ENCODE measurements at places on chromosomes 7 and 10.

GRCh38 chr10:7797582-7797981, 9.6 kb downstream of the ATP5F1C start:
- no peak for DNase-seq

- DNase-seq: no peak
Measured at GRCh38 chr10:21496343-21497176, 28.9 kb downstream of the SKIDA1 start.

GRCh38 chr7:97466999-97467740, 264.7 kb upstream of the TAC1 start:
- DNase-seq: no peak

GRCh38 chr7:131819891-131820290, 263.5 kb upstream of the PODXL start:
- DNase-seq: no peak

DNA sequence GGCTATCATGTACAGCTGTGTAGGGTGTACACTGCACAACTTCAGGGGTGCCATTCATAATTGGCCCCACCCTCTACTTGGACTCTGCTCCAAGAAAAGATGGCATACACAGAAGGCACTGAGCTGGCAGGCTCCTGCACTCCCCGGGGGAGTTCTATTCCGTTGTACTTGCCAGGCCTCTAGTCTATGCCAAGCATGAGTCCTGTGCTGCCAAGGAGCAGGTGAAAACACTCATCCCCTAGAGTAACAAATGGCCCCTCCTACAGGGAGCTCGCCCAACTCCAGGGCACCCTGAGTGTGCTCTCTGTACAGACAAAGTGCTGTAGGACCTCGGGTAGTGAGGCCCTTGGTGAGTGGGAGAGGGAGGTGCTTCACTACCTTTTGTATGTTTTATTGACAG, 127.2 kb downstream of the SLIT1 start:
- DNase-seq: no peak

- DNase-seq: no peak
Measured at GRCh38 chr10:27884185-27884641, 114.7 kb downstream of the ODAD2 start.

DNA sequence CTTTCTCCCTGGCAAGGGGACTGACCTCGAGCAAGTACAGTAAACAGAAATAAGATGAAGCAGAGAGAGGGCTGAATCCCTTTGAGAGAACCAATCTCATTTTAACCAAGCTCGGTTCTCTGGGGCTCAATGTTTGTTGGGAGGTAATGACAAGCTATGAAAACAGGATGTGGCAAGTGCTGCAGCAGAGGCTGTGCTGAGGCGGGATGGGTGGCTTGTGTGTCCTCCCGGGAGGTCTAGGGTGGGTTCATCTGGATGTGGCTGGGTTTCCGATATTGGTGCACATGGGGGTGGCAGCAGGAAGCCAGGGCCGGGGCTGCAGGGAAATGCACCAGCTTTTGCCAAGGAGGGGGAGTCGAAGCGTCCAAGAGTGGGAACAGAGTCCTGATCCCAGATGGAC, 84.5 kb downstream of the AOAH start:
- DNase-seq: no peak

DNA sequence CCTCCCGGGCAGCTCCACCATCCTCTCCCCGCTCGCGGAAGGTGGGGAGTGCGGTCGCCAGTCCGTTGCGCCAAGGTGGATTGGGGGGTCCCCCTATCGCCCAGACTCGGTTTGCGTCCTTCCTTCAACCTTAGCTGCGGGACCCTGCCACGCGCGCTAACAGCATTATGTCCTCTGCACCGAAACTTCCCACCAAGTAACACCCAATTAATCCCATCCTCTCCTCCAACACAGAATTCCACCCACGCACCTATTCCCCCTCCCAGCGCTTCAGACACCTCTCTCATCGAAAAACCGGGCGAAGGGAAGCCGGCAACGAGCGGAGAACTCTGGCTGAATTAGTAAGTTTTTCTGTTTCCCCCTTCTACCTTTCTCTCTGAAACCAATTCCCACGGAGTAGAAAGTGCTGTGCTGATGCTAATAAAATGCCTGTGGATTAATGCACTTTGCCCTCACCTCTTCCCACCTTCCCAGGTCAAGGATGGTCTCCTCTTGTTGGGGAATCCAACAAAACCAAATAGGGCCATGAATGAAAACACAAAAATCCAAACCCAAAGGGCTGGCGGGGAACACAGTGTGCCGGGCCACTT, 947 bp downstream of the HOXA3 start:
- DNase-seq: no peak

DNA sequence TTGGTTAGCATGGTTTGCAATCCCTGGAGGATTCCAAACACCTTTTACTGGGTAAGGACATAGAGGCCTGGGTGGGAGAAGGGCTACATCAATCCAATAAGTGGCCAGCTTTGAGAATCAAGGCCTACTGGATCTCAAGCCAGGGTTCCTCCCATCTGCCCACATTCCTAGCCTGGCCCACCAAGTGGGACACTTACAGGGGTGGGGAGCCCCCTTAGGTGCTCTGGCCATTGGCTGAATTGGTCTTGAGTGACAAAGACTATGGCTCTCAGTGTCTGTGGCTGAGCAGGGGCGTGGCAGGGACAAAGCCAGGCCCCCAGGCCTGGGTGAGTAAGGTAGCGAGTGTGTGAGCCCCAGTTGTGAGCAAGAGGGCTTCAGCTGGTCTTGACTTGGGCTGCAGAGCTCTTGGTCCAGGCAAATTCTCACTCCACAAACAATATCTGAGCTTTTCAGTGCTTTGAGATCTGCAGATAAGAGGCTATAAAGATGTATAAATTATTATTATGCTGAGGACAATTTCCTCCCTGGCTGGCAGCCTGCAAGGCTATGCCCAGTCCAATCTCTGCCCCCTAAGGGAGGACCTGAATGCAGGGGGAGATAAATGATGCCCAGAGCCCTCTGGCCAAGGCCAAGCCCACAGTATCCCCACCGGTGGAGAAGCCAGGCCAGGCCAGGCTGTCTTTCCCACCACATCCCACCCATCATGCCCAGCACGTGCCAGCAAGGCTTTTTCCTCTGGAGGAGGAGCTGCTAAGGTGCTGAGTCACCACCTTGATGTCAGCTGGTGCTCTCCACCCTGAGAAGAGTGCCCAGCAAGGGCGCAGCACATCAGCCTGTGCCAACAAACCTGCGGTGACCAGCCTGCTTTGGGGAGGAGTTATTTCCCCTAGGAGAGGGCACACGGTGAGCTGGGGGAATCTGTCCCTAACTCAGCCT, 80.7 kb upstream of the DUSP5 start:
- DNase-seq: no peak

DNA sequence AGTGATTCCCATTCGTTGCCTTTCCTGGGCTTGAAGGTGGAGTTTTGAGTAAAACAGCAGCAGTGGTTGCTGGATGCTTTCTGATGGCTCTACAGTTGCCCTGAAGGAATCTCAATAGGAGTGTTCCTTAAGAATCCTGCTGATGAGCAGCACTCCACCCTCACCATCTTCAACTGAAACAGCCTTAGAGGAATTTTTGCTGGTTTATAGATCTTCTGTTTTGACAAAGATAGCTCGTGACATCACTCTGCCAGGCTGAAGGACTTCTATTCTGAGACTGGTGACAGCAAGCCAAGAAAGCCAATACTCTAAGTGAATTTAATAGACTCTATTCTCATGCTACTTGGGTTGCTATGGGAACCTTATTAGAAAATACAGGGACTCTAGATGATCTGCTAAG, 1014.7 kb downstream of the NRG3 start:
- peak; percentile 18 for DNase-seq

DNA sequence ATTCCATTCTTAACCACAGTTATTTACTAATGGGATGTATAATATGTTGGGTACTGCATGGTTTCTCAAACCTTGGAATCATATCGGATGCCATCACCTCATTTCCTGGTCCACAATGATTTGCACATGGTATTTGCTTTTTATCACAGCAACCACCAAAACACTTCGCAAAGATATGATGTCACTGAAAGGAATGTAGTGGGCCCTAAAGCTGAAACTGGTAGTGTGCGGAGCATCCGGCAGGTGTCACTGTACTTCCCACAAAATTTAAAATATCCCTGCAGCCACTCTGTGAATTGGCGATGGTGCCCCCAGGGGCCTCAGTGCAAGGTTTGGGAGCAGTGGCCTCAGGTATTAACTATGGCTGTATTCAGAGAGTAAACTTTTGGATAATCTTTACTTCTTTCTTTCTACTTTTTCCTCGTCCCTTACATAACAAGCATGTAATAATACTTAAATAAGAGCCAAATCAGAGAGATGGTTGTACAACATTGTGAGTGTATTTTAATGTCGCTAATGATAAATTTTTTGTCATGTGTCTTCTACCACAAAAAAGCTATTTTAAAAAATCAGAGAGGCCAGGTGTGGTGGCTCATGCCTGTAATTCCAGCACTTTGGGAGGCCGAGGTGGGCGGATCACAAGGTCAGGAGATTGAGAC, 66.2 kb downstream of the FAM241B start:
- no peak for DNase-seq

GRCh38 chr10:72782649-72783330, 90.8 kb downstream of the MCU start:
- DNase-seq: no peak

DNA sequence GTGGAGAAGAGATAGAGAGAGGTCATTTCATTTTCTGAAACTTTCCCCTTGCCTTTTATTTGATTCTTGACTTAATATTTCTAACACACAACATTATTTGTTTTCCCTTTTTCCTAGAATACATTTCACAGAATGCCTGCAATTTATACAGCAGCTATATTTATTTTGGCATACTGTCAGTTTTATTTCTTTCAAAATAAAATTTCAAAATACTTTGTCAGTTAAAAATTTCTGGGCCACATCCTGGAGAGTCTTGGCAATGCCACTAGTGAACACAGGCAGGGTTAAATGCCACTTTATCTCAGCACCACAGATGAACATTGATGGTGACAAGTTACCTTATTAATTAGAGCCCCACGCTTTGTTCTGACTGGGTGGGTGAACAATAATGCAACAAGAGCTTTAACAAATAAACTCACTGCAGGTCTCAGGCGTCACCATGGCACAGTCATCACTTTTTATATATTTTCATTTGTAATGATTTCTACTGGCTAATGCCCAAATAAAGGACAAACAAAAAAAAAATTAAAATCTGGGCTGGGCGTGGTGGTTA, 494.0 kb downstream of the KIF20B start:
- DNase-seq: no peak

DNA sequence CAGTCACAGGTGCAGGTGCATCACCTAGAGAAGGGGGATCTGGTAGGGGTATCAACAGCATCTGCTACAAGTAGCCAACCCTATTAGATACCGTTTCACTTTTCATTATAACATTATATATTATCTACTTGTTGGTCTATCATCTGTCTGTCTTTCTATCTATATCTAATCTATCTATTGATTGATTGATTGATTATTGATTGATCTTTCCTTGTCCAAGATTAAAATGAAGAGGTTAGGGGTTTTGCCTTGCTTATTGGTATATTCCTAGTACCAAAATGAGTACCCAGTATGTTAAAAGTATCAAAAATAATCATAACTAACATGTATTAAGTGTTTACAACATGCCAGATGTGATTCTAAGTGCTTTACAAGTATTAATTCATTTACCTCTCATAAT, 121.5 kb downstream of the GPR158 start:
- DNase-seq: no peak

DNA sequence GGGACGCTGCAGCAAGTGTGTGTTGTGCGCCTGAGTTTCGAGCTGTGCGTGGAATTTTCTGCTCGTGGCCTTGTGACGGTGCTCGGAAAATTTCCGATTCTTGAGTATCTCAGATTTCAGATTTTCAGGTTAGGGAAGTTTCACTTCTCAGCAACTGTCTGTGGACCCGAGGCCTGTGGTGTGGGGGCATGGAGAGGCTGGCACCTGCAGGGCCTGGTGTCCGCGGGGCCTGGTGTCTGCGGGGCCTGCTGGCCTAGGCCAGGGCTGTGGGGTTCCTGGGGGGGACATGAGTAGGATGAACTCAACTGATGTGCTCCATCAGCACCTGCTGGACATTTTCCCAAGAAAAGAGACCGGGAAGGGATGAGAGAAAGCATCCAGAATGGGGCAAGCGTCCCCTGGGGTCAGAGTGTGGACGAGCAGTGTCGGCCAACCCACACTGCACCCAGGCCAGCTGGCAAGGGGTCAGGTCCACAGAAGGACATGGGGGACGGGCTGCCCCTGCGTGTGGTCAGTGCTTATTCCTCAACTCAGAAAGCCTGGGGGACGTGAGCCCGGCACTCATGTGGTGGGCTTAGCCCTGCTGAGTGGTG, 31.3 kb upstream of the SHH start:
- DNase-seq: no peak

DNA sequence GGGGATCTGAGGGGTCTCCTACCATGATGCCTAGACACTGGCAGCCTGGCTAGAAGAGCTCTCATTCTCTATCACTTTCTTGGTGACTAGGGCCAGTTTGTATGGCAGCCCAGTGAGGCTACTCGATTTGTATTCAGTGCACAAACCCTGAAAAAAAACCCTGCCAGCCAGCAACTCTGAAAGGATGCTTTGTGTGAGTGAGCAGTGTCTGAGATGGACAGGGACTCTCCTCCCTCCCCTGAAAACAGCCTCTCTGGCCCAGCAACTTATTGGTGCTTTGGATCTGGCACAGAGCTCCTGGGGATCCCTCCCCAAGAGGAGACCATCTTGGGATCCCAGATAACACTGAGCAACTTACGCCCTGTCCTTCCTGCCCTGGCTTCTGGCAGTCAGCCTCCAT, 10.8 kb upstream of the LRRC4 start:
- DNase-seq: peak; percentile 71

DNA sequence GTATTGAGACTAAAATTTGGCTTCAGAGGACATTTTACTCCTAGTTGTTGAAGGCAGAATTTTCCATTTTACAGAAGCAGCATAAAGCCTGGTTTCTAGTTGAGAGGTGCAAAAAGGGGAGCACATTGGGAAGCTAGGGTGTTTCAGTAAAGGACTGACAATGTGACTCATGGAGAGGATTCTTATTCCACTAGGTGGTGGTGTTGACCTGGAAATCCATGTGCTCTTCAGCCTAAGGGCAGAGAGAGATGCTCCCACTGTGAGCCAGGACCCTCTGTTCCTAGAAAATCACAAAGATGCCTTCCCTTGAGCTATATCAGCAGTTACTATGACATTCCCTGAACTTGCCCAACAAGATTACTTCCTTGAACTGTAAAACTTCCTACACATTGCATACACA, 687.8 kb downstream of the IPMK start:
- DNase-seq: no peak

- DNase-seq: no peak
Measured at GRCh38 chr7:107953265-107953923, 49.6 kb downstream of the LAMB1 start.
